ENCODE measurements at places on chromosomes 12 and 14.

- no peak for DNase-seq
Measured at GRCh38 chr14:75088566-75089373, 19.3 kb downstream of the ZC2HC1C start.

DNA sequence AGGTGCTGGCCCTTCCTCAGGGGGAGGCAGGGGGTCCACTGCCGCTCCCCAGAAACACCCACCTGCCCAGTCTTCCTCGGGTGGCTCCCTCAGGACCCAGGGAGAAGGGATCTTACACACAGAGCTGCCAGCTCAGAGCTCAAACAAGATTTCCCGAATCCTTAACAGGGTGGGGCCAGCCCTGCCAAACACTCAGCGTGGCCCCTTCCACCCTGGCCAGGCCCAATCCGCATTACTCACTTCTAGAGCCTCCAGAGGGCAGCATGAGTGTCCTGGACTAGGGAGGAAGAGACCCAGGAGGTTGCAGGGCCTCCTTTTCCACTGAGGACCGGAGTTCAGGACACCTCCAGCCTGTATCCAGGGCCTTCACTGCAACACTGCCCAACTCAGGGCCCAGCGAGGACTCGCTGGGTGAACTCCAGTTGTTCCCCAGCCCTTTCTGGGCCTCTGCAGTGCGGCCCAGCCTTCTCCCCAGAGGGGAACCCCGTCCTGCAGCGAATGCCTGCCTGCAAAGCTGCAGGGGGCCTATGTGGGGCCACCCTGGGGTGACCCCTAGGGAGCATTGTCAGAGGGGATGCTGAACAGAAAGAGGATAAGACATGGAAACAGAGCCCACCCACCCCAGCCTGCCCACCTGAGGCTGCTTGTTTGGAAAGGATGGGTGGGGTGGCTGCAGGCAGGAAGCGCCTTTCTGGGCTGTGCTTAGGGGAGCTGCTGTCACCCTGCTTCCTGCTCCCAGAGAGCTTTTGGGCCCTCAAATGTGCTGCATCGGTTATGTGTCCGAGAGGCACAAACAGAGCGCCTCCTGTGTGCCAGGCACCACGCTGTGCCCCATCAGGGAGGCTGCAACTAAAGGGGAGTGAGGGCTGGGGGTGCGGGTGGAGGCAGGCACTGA is 43.8 kb downstream of the CCNK start:
- DNase-seq, result no peak

DNA sequence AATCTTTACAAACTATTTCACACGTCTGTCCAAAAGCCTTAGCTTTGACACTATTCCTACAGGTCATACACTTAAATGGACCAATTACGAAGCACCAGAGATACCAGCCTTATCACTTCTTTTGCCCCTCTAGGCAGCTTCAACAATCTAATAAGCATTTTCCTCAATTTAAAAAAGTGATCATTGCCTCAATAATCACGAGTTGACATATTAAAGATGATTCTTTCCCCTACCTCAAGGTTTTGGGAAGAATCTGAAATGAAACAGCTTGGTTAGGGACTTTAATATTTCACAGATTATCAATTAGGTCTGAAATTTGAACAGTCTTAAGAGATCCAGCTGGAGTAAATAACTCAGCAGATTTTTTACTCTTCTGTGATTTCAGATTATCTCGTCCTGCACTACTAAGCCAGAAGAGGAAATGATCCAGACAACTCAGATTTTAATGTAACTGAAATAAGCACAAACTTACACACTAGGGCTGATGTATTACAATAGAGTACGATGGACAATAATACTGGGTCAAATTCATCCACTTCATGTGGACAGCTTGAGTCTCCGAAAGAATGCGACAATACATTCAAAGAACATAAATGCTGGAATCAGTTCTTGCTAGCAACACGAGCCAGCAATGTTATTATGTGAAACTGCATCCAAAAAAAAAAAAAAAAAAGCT is 15.9 kb downstream of the UBE2N start:
- DNase-seq, result no peak

DNA sequence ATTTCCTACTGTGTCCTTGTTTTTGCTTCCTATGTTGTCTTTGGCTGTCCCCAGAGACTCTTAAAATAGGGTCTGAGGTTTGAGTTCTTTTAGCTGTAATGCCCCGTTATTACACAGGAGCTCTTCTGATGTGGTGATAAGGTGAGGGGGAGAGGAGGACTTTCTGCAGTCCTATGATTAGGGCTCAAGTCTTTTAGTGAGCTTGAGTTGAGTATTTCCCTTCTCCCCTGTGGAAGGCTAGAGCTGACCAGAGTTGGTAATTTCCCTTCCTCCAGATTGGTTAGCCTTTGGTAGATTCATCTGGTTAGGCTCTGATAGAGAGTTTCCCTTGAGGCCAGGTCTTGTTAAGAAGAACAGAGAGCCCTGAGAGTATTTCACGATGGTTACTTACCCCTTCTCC is 4.3 kb upstream of the HIF1A start:
- no peak for DNase-seq

GRCh38 chr14:65184032-65184764 is 81.9 kb upstream of the MAX start:
- DNase-seq, result no peak

All from stimulated activated CD4-positive, alpha-beta T cell treated with anti-CD3 and anti-CD28 coated beads, Interleukin-4, amount 100 ng/mL, for 1 hour (primary cell).